Skeletal muscle tissue (tissue), 5 donors: ENCODE measurements at places on chromosomes 1 and 21. TPM values are rescaled to one million over a fixed set of nuclear protein-coding genes. Genes with fewer than 3 reads are reported as not detected.

KIF26B gene
- 0.52 TPM for total RNA-seq

GPR161 gene
- total RNA-seq = 8.9 TPM

SYT6 gene
- under 0.01 TPM for total RNA-seq

PPFIA4 gene
- total RNA-seq = 15.7 TPM

SLC1A7 gene
- not detected for total RNA-seq

LEFTY2 gene
- 2.1 TPM for total RNA-seq

OR2L5 gene
- not detected for total RNA-seq

C1orf21 gene
- total RNA-seq = 16.7 TPM

ABCA4 gene
- 2.1 TPM for total RNA-seq

CDCA8 gene
- total RNA-seq = 0.52 TPM

AQP10 gene
- total RNA-seq = not detected

SPRR2A gene
- total RNA-seq = not detected

LRRC71 gene
- total RNA-seq = not detected

PHTF1 gene
- total RNA-seq = 10.4 TPM

CEP104 gene
- 26.1 TPM for total RNA-seq

SMIM1 gene
- 1.6 TPM for total RNA-seq
